Ovary (tissue), 10 donors: ENCODE measurements at places on chromosomes 16 and 17. TPM values are rescaled to one million over a fixed set of nuclear protein-coding genes. Genes with fewer than 3 reads are reported as not detected.

Gene TUBG1
- total RNA-seq, result 25.1 TPM

Gene PPP1R27
- not detected for total RNA-seq

Gene AKAP1
- total RNA-seq, result 20.0 TPM

Gene CD79B
- 0.92 TPM for total RNA-seq

Gene GRIN2C
- 0.40 TPM for total RNA-seq

Gene C16orf92
- not detected for total RNA-seq

DNA sequence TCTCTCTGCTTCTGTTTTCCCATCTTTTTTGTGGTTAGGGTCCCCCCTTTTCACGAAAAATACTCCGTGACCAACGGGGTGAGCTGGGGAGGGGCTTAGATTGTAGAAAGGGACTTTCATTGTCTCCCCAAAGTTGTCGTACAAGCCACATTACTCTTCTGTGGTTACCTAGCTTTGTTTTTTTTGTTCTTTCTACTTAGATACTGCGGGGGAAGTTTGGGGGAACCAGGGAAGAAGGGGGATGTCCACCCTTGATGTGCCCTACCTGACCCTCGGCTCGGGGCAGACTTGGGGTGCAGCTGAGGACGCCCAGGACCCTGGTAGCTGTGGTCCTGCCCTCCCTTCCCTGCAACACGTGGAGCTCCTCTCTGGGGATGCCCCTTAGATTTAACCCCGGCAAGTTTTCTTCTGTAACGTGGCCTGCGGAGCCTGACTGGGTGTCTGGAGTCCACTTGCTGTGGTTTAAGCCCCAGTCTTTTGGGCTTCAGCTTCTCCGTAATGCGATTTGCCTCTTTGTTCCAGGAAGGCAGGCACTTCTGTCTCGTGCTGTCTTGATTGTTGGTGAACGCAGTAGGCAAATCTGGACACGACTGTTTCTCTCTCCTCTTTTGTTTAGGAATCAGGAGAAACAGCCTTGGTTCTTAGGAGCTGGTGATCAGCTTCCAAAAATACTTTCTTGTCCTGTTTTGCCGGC, 892 bp downstream of the ABCC1 start:
- peak; percentile 29 for DNase-seq

DNA sequence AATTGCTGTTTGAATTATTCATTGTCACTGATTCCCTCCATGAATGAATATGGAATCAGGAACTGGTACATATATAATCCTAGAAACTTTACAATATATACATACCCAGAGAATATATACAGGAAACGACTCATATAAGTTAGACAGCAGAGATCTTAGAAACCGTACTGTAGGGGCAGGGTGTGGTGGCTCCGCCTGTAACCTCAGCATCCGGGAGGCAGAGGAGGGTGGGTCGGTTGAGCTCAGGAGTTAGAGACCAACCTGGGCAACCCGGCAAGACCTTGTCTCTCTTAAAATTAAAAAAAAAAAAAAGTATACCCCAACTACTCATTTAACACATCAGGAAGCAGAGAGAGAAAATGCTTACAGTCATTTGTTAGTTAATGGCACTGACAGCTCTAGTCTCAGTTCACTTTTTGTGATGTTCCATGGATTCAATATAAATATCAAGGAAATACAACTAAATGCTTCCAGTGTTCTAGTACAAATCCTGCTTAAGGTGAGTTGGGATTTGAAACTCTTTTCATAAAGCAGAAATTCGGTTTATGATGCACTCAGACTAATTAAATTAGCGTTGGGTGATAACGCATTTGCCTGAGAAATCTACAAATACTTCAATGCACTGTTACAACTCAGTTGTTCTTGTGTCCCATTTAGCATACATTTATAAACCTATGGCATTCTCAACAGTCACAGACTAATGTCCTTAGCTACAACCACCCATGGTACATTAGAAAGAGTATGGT, 5.6 kb downstream of the GLG1 start:
- no peak for DNase-seq

- DNase-seq, result no peak
Observed at GRCh38 chr17:77619851-77620250, 338.7 kb upstream of the TNRC6C start.

DNA sequence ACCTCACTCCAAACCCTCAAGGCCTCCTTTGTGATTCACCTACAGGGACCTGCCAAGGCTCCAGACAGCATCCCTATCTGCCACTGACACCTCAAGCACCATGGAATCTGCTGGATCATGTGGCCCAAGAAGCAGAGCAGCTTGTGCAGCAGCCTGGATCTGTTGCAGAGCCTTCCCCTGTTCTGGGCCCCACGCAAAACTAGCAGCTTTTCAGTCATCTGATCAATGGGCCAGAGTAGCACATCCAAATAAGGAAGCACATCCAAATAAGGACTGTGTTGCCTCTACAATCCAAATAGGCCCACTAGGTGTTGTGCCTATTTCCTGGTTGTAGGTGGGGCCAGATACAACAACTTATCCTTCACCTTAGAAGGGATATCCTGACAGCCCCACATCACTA, 97.1 kb upstream of the GNAO1 start:
- DNase-seq, result no peak

DNA sequence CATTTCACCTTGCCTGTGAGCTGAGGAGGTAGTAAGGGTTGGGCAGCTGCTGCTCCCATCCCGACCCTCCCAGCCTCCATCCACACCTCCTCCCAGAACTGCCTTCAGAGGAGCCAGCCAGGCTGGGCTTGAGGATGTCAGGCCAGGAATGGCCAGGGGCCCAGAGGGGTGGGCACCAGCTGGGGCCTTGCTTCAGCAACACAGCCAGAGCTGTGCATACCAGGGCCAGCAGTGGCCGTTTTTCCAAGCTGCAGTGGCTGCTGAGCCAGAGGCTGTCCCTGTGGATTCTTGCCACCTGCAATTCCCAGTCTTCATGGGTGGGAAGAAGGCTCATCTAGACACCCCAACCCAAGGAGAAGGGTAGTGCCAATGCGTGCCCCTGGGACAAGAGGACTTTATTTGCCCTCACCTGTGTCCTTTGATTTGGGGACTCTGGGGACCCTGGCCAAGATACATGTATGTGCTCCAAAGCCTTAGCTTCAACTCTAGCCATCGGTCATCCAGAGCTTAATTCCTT, 153.4 kb upstream of the SDK2 start:
- DNase-seq, result no peak

DNA sequence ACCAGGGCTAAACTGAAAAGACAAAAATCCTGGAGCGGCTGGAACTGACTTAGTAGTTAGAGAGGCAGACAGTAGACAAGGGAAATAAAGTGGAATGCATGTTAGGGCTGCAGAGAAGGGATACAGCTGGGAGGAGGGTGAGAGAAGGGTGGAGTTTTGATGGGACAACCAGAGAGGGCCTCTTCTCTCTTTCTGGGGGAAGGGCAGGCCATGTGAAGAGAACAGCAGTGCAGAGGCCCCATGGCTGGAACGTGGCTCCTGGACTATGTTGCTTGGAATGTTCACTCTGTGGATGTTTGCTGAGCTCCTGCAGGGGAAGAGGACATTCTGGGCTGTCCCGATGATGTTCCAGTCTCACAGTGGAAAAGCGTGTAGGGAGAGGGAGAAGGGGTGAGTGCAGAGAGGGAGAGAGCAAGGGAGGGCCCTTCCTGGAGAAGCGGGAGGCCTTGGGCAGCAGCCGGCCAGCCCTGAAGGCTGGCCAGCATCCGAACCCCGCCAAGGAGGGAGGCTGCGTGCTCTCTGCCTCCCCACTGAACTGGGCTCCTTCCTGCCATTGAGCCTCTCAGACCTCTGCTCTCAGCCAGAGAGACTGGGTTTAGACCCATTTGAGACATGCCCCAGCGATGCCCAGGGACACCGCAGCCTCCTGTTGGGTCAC, 33.1 kb upstream of the GSE1 start:
- DNase-seq, result no peak

GRCh38 chr17:45338023-45338781, 21.4 kb upstream of the MAP3K14 start:
- no peak for DNase-seq
